Amniotic epithelial cell (primary cell): ENCODE measurements at places on chromosomes 4 and X.
A peak's percentile ranks its signal among the peaks of the same experiment; 100 is the strongest.

- DNase-seq = no peak
These were observed 12.8 kb upstream of the PPM1K start for GRCh38 chr4:88297212-88297516.

- no peak for DNase-seq
These were observed 203.6 kb upstream of the AGTR2 start for GRCh38 chrX:115966920-115967319.

DNA sequence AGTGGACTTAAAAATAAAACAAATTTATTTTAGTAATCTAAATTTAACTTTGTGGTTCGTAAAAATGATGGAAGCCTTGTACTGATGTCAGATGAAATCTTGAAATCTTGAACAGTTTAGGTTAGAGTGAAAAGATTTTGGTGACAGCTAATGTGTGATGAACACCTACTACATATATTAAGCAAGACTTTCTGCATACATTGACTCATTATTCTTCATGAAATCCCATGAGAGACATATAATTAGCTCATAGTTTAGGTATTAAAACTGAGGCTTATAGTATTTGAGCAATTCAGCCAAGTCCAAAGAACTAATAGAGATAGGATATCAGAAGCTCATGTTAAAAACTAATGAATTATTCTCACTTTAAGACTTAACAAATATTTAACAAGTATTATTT, 66.9 kb upstream of the PCDH7 start:
- peak; percentile 14 for DNase-seq

DNA sequence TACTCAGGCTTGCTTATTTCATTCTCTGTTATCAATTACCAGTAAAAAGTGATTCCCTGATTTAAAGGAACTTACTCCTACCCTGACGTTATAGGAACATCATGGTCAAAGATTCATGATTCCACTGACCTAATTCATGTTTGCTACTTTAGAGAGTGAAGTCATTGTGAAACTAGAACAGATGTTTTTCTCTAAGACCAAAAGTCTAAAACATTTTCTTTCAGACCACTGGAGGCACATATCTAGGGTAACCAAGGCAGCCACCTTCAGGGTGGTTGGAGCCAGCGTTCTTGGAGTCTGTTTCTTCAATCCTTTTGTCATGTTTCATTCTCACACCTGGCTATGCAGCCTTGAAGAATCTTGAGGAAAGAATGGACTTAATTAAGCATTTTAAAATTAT, 77.8 kb downstream of the GALNTL6 start:
- DNase-seq = peak; percentile 9

- DNase-seq = no peak
These were observed 184.8 kb downstream of the UNC5C start for GRCh38 chr4:95363966-95364365.

GRCh38 chrX:23633834-23634580, 33.3 kb upstream of the PRDX4 start:
- DNase-seq = no peak

DNA sequence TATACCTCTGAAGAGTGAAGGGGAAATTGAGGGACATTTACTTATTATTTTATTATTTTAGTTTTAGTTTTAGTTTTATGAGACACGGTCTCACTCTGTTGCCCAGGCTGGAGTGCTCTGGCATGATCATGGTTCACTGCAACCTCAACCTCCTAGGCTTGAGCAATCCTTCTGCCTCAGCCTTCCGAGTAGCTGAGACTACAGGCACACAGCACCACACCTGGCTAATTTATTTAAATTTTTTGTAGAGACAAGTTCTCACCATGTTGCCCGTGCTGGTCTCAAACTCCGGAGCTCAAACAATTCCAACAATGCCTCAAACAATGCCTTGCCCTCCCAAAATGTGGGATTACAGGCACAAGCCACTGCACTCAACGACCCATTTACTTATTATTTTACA, 68.4 kb upstream of the BMP2K start:
- no peak for DNase-seq

DNA sequence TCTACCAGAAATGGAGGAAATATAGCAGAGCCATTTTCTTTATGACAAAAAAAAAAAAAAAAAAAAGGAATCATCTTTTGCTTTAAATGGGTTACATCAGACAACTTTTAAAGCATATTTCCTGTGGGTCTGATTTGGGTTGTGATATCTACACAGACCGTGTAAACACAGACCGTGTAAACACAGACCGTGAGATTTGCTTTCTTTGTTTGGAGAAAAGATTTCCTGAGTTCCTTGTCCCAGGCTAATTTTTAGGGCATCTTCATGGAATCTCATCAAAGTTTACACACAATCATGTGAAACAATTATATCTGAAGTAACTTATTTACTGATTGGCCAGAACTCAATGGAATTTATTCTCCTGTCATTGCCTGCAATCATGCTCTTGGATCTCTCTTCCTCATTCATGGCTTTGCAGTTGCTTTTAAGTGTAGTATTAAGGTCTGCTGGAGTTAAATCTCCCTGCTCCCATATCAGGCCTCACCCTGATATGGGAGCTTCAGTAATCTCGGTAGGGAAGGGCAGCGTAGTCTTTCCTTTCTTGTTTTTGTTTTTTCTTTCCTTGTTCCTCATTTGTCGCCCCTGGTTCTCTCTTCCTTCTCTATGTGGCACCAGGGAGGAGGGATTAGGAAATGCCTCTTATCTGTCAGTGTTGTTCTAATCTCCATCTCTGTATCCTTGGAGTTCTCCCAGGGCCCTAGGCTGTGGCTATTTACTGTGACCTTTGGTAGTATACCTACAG, 248.6 kb upstream of the JADE1 start:
- no peak for DNase-seq

DNA sequence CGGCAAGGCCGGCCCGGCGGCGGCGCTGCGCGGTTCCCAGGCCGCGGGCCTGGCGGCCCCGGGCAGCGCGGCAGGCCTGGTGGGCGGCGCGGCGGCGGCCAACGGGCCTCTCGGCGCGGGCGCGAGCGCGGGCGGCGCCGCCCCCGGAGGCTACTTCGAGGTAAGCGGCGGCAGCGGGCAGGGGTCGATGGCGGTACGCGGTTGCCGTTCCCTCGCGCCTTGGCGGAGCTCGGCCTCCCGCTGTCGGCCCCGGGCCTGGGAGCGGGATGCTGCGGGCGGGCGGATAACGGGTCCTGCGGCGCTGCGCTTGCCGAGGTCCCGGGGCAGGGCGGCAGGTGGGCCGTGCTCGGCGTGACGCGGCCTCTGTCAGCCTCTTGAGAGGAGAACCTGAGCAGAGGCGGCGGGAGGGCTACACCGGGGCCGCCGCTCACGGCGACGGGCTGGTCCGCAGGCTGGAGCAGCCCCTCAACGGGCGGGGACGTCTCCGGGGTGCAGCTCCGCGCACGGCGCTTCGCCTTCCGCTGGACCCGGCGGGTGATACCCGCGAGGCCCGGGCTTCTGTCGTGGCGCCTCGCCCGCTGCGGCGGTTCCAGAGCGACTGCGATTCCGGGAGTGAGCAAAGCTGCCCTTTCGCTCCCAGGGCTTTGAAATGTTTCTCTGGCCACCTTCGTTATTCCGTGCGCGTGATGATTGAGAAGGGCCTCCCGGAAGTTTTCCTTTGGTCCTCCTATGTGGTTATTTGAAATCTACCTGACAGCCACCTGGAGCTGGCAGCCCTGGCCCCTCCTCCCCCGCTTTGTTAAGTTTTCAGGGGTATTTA, 774 bp downstream of the FAM193A start:
- peak; percentile 28 for DNase-seq

DNA sequence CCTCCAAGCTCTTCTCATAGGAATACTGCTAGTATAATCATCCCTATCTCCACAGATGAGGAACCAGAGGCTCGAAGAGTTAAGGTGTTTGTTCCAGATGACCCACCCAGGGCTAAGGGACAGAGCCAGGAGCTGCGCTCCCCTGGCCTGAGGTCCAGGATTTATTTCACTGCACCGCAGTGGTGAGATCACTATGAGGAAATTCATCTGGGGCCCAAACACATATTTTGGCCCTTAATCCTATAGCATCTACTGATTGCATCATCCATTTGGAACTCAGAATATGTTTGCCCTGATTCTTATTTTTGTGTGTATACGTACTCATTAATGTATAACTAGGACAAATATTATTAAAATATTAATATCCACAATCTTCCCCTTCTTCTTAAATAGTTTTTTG, 100.1 kb upstream of the RBPJ start:
- peak; percentile 59 for DNase-seq

GRCh38 chr4:118396881-118397622, 44.2 kb upstream of the PRSS12 start:
- no peak for DNase-seq

DNA sequence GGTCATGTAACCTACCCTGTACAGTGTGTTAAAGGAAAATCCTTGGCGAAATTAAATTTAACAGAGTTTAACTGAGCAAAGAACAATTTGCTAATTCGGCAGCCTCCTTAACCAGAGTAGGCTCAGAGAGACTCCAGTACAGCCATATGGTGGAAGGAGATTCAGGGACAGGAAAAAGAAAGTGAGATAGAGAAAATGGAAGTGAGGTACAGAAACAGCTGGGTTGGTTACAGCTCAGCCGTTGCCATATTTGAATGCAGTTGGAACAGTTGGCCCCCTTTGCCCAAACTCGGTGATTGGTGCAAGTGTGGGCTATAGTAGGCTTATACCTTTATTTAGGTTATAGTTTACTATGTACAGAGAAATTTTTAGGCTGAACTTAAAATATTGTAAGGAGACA, 48.8 kb upstream of the GBA3 start:
- DNase-seq = no peak

- DNase-seq = no peak
These were observed 532.9 kb upstream of the FTHL17 start for GRCh38 chrX:31604629-31605221.
